Cardiac septum (tissue), 1 donor: ENCODE measurements at places on chromosomes 5 and 9.

GRCh38 chr9:120619751-120620655 is 40.0 kb upstream of the CDK5RAP2 start:
- no peak for DNase-seq

DNA sequence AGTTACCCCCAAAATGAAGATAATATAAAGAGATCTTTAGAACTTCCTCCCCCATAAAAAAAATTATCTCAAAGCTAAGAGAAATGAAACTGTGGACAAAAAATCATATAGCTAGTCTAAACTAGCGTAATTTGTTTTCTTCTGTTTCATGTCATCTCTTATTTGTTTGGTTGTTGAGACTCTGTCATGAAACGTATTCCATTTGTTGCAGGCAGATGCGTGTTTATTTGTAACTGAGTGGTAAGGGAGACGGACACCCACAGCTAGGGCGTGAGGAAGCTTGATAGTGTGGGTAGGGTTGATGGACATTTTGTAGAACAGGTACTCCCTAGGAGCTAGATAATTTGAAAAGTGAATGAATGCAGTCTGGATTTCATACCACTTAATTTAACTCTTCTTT is 41.9 kb downstream of the OSTF1 start:
- DNase-seq, result no peak

DNA sequence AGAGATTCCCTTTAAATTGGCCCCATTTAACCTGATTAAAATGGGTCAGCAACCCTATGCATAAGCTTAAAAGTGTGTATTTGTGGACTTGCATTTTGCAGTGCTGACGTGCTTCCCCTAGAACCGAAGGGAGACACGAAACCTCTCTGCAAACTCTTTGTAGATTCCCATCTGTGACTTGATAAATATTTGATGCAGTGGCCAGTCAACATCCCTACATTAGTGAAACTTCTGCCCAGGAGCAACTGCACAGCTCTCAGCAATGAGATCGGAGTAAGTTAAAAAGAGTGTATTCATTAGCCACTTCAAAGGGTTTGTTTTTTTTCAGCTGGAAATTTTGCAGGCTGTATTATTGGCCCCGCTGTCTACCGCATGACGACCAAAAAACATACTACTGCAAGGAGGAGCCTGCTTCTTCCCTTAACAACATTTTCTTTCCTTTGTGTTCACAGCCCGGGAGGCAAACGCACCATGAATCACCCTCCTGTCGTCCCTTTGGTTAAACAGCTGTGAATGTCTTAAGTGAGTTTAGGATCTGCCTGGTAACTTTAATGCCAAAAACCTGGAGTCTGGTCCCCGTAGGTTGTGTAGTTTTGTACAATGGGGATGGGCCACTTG is 38.0 kb upstream of the TCERG1 start:
- no peak for DNase-seq

DNA sequence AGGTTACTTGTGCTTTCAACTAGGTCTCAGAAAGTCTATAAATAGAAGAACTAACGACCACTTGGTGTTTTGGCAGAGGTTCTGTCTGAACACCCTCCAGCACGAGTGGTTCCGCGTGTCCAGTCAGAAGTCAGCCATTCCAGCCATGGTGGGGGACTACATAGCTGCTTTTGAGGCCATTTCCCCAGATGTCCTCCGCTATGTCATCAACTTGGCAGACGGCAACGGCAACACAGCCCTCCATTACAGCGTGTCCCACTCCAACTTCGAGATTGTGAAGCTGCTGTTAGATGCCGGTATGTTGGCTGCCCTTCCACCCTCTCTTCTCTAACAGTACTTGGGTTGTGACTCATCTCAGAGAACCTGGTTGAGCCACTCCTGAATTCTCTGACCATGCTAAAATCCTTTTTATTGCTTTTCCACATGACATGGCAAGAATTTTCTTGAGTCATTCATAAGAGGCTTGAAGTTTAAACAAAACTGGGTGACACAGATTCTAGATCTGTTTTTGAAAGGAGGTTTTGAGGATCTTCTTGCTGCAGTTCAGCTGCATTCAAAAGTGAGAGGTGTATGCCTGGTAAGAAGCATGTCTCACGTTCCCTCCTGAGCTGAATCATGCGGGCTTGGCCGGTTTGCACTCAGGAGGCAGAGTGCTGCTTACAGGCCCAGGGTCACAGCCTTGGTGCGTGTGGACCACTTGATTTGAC is 103.1 kb upstream of the DMRT1 start:
- peak; percentile 81 for DNase-seq

- no peak for DNase-seq
These were observed 500 bp upstream of the ZNF883 start for GRCh38 chr9:113012492-113012891.

GRCh38 chr5:163874431-163874830 is 369.0 kb downstream of the MAT2B start:
- DNase-seq, result no peak

DNA sequence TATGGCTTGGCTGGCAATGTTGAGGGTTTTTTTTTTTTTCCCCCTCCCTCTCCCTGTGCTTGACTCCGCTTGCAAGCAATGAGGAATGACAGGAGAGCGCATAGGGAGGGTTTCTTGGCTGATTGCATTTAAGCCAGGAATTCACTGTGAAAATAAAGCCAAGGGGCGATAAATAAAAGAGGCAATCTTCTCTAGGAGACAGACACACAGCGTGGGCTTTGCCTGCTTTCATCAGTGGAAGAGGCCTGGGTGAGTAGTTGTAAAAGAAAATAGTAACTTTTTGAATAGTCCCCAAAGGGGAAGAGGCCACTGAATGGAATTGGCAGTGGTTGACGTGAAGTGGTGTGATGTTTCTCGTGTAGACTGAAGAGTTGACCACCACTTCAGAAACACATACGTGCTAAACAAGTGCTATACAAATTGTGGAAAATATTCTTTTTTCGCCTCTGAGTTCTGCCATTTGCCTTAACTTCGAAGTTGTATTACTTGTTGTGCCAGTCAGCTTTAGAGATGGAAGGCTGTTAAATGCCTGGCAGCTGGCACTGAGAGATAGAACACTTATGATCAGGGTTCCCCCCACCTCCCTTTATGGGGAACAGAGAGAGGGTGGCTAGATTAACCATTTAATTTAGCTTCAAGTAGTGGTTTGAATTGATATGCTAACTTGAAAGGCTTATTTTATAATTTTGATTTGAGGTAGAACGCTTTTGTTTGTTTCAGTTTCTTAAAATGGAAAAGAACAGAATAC is 3.0 kb downstream of the ZSWIM6 start:
- DNase-seq, result no peak

- DNase-seq, result no peak
These were observed 455 bp downstream of the KIF20A start for GRCh38 chr5:138179277-138179857.

DNA sequence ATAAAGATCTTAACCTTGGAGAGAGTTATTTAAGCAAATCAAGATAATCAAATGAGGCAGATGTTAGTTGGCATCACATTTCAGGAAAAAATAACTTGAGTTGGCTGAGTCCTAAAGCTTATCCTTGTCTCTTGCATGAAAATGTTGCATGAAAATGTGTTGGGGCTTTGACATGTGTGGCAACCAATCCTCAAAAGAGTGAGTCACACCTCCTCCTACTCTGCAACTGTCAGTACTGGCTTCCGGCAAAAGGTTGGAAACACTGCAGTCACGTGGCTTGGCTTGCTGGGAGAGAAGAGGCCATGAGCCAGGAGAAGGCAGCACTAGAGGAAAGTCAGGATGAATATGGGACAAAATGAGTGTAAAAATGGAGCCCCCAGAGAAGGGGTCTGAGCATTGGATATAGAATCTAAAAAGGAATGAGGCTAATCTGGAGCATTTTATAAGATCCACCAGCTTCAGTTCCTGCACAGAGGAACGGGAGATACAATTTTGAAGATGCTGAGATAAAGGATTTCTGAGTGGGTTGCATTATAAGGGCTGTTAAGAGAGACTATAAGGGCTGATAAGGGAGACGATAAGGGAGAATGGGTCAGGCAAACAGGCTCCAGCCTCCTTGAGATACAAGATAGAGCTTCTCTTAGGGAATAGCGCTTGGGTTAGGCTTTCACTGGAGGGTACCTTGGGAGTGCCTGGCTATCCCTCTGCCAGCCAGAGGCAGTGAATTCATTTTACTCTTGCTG is 43.1 kb downstream of the SPATA31D1 start:
- DNase-seq, result no peak

- no peak for DNase-seq
These were observed 84.2 kb downstream of the YIPF5 start for GRCh38 chr5:144086295-144086694.
